ENCODE measurements at places on chromosomes 12 and 14.

GRCh38 chr12:16325426-16325825, 22.0 kb upstream of the MGST1 start:
- DNase-seq: no peak

DNA sequence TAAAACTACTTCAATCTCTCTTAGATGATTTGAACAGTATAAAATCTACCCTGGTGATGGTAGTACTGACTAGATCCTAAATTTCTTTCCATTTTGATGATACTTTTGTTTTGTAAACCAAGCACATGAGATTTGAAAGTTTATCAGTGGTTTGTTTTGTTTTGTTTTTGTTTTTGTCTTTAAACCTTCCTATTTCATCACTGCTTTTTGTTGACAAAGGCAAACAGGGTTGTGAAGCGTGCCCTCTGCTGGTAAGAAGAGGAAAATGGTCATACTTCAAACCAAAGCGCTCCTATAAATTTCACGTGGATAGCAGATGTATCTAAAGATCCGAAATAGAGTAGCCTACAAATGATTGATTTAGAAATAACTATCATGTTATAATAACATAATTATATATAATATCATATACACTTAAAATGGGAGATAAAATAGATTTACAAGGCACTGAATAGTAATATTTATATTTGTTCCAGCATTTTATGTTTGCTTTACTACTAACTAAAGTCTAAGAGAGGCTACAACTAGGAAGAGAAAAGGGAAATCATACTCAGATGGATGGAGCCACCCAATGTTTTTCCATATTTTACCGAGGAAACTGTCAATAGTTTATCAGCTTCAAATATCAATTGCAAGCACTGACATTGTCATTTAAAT, 254.0 kb upstream of the USP15 start:
- DNase-seq: peak; percentile 33

DNA sequence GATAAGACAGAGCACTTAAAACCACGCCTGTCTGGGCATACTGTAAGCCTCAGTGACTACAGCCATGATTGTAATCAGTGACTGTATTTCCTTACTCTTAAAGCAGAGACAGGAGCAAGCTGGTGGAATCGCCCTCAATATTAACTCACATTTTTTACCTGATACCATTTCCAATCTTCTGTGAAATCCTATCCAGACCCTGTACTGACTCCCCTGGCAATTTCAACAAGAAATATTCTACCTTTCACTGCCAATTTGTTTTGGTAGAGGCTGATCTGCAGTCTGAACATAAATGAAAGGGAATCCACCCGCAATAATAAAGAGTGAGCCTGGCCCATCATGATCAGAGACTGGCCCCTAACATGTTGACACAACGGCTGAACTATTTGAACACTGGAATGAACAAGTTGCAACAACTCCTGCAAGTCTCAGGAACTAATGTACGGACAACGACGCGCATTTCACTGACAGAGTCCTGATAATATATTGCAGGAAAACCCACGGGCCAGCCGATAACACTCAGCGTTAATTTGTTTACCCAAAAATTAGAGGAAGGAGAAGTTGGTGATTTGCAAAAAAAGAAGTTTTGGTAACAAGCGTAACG, 195.5 kb upstream of the BTG1 start:
- DNase-seq: no peak

DNA sequence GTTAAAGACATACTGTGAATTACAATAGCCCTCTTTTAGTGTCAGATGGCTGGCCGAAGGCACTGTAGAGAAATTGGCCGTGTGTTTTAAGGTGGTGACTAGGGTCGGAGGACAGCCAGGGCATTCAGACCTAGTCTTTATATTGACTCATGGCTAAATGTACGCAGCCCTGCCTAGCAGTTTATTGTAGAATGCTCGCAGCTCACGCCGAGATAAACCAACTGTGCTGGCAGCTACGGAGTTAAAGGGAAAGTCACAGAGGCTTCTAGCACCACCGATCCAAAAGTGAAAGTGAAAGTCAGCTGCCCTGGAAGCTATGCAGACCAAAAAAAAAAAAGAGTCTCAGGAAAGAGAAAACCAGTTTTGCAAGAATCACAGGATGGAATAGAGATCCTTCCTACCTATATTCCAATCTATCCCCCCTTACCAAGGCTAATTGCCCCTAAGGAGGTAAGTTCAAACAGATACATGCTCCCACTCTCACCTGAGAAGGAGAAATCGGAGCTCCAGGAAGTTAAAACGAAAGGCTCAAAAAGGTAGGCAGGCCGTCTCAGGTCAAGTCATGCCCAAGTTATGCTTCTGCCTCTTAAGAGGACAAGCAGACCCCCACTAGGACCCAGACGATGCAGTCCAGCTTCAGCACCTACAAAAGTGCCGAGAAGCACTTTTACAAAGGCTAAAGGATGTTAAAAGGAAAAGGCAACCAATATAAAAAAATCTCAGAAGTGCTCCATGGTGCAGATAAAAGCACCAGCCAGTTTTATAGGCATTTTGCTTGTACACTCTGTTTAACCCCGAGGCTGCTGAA, 24.8 kb downstream of the KLRK1 start:
- peak; percentile 95 for DNase-seq

- DNase-seq: peak; percentile 27
These were observed 575 bp downstream of the NAA30 start for GRCh38 chr14:57390806-57391516.

GRCh38 chr14:39276005-39276404, 42.3 kb downstream of the MIA2 start:
- no peak for DNase-seq

DNA sequence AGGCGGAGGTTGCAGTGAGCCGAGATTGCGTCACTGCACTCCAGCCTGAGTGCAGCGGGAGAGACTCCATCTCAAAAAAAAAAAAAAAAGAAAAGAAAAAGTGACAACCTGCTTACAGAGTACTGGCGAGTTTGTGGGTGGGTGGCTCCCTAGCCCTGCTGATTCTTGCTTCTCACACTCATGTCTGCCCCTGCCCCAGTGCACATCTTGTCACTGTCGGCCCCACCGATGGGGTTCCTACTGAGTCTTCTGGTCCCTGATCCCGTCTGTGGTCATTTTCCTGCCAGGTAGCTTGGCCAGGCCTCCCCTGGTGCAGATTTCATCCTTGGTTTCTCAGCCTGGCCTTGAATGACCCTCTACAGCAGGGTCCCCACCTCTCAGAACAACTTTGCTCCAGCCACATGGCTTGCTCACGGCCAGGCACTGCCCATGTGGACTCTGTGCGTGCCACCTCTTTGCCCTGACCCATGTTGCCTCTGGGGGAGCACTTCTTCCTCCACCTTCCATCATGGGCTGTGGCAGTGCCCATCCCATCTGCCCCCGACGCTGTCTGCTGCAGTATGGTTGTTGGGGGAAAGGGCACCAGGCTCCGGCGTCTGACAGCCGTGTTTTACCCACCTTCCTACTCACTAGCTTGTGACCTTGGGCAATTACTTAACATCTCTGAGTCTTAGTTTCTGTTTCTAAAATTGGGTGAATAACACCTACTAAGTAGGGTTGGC, 2.1 kb upstream of the PTPN6 start:
- DNase-seq: no peak

GRCh38 chr12:49108958-49109404, 1.7 kb downstream of the LMBR1L start:
- DNase-seq: no peak

DNA sequence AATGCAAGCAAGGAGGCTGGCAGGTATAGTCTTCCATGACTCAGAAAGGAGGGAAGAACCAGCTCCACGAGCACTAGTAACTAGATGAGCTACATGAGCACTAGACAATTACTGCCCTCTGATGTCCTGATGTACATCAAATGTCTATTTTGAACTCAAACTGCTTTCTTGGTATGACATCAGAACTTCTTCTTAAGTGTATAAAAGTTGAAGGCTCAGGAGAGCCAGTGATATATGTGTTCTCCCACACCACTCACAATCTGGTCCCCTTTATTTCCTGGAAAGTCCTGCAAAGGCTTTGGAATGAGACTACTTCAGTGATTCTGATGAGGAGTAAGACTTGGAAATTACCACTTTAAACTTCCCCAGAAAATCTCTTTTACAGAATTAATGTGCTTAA, 18.5 kb upstream of the DHRS7 start:
- peak; percentile 10 for DNase-seq

DNA sequence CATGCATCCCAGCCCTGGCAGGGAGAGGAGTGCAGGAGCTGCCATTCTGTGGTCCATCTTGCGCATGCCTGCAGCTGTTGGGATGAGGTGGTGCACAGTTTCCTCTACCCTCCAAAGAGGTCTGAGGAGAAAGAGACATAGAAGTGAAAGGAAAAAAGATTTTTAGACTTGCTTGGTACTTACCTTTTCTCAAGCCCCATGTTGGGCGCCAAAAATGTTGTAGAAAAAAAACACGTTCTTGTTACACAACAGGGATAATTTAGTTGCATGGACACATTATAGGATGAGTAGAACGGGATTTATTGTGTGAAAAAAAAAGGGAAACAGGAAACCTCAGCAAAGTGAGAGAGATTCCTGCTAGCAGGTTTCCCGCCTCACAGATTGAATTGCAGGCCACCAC, 244.4 kb upstream of the GARIN2 start:
- no peak for DNase-seq

DNA sequence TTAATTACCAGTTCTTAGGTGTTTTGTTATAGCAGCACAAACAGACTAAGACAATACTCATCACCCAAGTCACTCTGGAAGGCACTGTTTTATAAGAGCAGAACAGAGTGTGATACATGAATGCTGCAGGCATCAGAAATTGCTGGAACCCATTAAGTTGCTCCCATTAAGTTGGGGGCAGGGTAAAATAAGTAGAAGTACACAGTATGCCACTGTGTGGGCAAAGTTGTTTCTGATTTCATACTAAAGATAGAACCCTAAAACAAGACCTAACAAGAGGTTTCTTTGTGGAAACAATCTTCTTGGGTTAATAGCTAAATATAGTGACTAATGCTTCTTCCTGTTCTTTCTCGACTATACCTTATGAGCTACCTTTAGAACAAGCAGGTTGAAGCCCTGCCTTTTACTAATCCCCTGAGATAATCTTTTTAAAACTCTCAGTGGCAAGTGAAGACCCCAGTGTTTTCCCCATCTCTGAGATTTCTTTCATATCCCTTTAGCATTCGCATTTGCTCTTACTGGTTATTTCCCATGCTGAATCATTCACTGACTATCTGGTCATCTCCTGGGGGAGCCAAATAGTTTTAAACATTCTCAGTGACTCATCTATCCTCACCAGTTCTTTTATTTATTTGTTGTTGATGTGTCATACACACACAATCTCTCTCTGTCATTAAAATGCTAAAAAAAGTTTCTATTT, 52.3 kb downstream of the SOCS2 start:
- DNase-seq: peak; percentile 85

DNA sequence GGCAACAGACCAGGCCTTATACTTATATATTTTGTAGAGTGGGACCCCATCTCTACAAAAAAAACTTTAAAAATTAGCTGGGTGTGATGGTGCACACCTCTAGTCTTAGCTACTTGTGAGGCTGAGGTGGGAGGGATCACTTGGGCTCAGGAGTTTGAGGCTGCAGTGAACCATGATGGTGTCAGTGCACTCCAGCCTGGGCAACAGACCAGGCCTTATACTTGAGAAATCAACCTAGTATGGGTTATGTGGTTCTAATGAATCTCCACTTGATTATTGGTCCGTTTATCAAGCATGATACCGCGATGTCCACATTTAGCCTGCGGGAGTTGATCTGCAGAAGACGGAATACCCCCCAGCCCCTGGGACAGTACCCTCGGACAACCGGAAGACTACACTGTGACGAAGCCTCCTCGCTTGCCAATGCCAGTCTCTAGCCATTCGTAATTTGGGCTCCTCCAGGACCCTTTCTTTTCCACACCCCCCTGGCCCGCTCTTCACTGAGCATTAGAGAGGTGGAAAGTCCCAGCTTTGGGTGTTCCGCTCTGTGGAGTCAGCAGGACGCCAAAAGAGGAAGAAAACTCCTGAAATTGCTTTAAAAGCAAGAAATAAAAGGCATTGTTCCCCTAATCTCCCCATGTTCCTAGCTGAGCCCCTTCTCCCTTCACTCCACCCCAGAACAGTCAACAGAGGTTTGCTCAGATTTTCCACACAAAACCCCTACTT, 19.4 kb downstream of the LTBP2 start:
- no peak for DNase-seq

GRCh38 chr14:99792210-99792535, 1.0 kb upstream of the EML1 start:
- no peak for DNase-seq

DNA sequence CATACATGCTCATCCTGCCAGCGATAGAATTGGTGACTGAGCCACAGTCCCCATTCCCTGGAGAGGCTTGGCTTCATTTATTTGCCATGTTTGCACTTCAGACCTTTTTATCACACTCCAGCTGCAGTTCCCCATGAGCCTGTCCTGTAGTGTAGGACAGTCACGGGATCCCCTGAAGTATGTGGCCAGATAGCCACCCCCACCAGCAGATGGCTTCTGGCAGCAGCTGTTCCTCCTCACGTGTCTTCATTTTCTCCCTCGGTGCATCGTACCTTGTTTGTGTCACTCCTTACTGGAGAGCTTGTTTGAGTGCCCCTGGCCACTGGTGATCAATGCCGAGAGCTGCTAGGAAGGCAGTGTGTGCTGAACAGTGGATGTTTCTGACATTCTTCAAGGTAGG, 40.2 kb downstream of the UBE3B start:
- DNase-seq: no peak

DNA sequence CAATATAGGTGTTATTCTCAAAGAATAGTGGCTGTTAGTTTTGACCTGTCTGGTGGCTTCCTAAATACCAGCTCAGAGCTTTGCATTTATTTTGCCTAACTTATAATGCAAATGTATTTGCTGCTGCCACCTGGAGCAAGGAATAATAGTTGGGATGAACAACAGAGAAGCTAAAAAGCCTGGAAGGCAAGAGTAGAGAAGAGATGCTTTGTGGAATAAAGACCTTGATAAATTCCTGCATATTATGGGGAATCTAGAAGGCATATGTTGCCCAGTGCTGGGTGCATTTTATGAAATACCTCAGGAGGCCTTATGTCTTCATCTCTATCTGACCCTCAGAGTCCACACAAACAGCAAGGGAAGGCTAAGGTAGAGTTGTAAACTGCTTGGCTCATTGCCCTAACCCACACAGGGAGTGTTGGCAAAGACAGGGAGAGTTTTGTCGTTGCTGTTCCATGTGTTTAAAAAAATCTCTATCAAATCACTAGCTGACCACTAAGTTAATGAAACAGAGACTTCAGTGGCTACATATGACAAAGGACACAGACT, 53.7 kb upstream of the SCAF11 start:
- DNase-seq: no peak

All from SW480 (cell line).